ENCODE measurements at places on chromosomes 5 and 9.

DNA sequence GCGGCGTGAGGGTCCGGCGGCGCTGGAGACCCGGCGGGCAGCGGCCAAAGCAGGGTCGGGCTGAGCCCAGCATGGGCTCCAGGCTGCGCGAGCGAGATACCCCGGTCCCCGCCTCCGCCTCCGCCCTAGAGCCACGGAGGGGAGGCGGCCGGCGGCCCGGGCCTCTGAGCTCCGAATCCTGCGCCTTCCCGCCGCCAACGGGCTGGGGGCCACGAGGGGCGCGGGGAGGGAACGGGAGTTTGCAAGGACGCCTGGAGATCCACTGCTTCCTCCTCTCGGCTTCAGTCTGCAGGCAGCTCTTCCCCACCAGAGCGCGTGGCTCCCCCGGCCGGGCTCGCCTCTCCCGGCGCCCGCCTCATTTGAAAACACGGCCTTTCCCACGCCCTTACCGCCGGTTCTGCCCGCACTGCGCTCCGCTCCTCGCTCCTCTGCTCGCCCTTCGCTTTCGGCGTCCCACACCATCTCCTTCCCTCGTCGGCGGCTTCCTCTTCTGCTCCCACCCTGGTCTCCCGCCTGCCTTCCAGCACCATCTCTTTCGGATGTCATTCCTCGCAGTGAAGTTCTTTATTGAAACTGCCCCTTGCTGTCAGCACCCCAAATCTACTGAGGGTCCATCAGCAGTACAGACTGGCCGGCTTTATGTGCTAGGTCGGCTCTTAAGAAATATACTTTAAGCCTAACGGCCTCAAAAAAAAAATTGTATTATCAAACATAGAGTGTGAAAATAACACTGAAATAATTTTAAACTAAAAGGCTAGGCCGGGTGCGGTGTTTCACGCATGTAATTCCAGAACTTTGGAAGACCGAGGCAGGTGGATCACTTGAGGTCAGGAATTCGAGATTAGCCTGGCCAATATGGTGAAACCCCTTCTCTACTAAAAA, 105.0 kb upstream of the FAM120A start:
- DNase-seq: no peak

GRCh38 chr9:447230-448025, 232.8 kb downstream of the DOCK8 start:
- peak; percentile 40 for DNase-seq

DNA sequence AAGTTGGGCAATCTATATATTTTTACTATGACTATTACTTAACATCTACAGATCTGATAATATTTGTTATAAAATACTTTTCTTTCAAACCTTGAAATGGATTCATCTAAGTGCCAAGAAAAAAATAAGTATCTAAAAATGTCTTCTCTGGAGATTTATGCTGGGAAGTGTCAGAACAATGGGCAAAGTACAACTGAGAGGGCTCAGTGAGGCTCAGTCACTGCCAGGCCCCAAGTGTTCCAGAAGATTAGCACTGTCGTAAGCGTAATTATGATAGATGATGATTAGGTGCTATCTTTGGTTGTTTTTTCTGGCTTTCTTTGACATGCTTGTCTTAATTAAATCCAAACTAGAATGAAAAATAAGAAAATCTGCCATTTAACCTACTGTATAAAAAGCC, 72.2 kb upstream of the ADAMTS19 start:
- no peak for DNase-seq

DNA sequence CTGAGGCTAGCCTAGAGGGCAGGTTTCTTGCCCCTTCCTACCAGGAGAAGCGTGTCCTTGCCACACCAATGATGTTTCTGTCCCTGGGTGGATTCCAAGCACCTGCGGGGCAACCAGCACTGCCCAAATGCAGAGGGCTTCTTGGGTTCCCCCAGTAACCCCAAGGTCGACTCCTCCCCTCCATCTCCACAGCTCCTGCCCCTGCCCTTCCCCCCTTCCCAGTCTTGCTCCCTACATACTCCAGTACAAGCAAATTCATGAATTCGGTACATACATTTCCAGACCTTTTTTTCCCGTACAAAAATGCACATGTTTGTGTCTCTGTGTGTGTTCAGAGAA, 12.8 kb upstream of the JADE2 start:
- DNase-seq: no peak

GRCh38 chr5:160463740-160464465, 42.2 kb downstream of the PTTG1 start:
- DNase-seq: no peak

DNA sequence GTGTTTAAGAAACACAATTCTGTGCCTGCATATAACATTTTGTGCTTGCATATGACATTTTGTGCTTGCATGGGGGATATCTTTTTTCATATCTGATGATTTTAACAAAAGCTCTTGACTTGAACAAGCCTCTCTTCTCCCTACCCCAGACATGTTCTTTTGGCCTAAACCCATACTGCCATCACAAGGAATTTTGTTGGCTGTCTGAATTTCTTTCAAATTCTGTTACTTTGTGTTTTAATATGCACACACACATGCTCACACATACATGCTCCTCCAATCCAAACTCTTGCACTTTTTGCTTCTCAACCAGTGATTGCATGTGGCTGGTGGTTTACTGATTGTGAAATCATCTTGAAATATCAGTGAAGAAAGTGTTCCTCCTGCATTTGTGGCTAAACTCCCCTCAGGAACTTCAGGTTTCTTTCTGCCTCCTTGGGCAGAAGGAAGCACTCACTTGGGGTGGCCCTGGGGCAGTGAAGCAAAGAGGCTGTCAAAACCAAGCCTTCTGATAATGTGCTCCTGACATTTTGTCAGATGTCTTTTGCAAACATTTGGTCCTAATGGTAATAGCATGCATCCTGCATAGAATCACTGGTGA, 377.2 kb upstream of the KLF4 start:
- DNase-seq: no peak

DNA sequence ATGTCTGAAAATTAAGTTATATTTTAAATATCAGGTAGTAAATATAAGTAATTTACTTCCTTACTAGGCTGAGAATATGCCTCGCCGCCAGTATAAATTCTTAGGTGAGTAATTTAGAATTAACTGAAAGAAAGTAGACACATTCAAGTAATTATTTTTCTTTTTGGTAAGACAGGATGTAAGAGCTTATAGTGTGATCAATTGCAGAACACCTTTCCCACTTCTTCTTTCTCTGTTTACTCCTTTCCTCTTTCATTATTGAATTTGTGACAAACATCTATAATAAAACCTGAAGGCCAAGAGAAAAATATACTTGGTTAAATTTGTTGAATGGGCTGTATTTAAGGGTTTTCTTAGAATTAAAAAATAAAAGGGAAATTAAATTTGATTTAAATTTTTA, 195.1 kb upstream of the CDKN2B start:
- DNase-seq: no peak

DNA sequence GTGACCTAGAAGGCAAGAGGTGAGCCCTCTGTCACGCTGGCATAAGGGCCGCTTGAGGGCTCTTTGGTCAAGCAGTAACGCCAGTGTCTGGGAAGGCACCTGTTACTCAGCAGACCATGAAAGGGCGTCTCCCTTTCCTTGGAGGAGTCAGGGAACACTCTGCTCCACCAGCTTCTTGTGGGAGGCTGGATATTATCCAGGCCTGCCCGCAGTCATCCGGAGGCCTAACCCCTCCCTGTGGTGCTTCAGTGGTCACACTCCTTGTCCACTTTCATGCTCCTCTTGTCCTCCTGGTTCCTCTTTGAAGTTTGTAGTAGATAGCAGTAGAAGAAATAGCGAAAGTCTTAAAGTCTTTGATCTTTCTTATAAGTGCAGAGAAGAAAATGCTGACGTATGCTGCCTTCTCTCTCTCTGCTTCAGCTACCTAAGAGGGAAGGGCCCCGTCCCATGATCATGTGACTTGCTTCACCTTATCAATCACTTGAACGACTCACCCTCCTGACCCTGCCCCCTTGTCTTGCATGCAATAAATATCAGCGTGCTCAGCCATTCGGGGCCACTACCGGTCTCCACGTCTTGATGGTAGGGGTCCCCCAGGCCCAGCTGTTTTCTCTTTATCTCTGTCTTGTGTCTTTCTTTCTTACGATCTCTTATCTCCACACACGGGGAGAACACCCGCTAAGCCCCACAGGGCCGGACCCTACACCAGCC, 16.7 kb upstream of the SCGB3A1 start:
- DNase-seq: no peak

- no peak for DNase-seq
Measured at GRCh38 chr5:144971108-144971850, 800.6 kb downstream of the KCTD16 start.

- DNase-seq: no peak
Measured at GRCh38 chr9:69207503-69207902, 33.4 kb downstream of the TJP2 start.

- DNase-seq: no peak
Measured at GRCh38 chr9:109319017-109319625, 1.7 kb downstream of the EPB41L4B start.

GRCh38 chr5:180070756-180071530, 616 bp downstream of the RNF130 start:
- DNase-seq: no peak

GRCh38 chr9:76634356-76635054, 129.7 kb upstream of the PCA3 start:
- DNase-seq: no peak

DNA sequence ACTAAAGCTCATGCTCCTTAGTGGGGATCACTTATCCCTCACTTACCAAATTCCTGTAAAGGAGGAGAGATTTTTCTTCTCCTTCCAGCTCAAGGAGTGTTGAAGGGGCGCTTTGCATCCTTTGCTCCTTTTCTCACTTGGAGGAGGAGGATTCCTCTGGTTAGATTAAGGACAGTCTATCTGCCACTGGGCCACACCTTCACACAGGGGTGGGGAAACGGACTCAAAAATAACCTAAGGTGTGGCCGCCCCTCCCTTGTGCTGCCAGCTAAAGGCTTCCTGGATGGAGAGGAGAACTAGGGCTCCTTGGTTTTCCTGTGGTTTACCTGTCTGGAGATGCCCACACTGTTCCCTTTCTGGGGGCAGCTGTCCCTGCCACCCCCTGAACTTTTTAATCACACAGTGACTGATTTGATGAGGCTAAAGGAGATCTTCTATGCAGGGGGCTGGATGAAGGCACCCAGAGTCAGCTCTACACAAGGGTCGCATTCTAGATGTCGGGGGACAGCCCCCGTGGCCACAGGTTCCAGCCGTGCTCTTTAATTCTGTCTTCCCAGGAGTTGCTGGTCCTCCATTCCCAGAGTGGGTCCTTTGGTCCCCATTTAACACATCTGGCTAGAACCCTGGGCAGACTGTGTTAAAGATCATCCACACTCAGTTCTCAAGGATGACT, 14.4 kb downstream of the GLRX start:
- no peak for DNase-seq
